Stimulated activated CD4-positive, alpha-beta T cell treated with anti-CD3 and anti-CD28 coated beads, Interleukin-1b, Interleukin-23, amount 100 ng/mL, for 4 hours (primary cell): ENCODE measurements at places on chromosomes 2 and 18.

DNA sequence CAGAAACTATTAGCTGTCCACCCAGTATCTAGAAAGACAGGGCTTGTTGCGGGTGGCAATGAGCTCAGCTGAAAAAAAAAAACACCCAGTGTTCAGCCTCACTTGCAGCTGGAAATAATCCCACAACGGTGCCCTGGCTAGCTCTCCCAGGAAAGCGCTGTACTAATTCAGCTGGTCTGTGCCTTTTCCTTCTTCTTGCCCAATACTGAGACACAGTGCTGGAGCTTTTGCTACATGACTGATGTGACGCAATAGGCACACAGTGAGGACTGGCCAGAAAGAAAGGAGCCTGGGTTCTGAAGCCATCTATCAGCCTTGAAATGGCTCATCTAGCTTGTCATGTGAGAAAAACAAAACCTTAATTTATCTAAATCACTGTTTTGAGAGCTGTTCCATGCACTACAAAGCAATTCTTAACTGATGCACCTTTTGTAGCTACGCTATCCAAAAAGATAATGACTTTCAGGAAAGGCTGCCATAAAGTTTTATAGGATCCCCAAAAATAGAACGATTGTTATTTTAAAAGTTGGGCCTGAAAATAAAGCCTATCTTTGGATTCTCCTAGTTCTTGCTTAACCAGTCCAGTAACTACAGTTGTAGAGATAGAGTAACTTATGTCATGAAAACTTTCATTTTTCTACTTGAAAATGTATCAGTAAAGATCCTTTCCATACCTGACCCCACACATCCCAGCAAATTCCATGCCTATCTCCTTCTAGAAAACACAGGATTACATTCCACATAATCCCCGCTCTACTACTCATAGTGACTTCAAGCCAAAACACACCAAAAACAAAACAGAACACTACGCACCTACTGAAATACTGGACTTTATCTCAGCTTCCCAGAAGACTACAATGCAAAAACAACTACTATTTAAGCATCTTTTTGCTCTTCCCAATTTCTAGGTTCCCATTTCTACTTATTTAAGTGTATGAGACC is 15.9 kb downstream of the KIDINS220 start:
- DNase-seq, result no peak

DNA sequence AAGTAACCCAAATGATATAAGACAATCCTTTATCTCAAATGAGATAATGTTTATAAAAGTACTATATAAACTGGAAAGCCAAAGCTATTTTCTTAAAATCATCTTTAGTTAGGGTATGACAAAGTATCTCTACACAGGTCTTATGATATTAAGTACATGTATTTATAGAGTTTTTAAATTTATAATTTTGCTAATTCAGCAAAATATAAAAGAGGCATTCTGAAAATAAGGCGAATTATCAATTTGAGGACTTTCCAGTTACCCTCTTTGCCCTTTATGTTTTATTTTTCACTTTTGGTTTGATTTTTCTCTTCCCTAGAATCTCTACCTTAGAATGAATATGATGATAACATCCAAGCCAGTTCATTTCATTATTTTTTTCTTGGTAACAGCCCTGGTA is 115.2 kb downstream of the ZNF521 start:
- DNase-seq, result no peak

DNA sequence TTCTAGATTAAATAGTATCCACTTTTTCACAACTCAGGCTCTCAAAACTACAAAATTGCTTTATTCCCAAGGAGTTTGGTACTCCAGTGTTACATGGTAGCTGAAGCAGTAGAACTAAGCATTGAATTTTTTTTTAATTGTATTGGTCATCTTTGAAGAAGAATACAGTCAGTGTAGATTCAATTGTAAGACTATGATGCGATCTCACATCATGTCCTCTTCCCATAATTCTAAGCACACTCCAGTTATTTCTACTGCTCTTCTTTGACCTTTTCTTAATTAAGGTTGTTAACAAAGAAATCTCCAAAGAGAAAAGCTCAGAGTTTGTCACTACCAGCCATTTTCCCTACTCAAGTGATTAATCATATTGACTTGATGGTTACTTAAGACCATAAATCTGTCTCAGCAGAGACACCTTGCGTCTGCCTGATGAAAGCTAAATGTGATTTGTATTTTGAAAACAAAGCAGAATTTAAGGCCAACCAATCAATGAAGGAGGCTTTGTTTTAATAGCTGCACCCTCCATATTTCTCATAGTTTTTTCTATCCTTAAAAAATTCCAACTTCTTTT is 130.2 kb downstream of the DTNA start:
- DNase-seq, result no peak

GRCh38 chr2:233210843-233211547 is 40.5 kb upstream of the ATG16L1 start:
- DNase-seq, result no peak

DNA sequence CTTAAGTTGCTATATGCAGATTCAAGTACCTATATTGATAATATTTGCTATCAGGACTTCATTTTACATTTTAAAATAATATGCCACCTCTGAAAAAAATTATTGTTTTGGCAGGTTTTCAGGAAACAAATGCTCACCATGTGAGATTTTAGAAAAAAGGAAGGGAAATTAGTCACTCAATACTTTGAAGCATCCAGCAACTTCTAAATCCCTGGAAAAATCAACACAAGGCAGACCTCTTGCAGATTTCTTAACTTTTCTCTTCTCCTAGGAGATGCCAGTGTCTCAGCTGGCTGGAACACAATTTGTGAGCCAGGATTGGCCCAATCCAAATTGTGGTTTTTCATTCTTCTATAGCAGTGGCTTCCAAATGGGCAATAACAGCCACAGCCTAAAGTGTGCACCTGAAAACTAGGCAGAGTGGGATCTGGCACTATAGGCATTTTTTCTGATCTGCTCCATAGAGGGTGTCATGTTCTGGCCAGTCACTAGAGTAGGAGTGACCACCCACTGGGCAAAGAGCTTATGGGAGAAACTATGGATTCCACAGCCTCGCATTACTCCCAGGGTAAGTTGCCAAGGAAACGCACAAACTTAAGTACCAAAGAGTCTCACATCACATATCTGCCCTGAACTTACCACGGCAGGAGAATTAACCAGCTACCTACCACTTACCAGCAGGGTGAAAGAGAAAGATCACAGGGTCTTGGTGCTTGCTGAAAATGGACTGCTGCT is 28.1 kb upstream of the THOC1 start:
- DNase-seq, result no peak

- no peak for DNase-seq
Measured at GRCh38 chr18:42742969-42743368, 372.5 kb downstream of the RIT2 start.

DNA sequence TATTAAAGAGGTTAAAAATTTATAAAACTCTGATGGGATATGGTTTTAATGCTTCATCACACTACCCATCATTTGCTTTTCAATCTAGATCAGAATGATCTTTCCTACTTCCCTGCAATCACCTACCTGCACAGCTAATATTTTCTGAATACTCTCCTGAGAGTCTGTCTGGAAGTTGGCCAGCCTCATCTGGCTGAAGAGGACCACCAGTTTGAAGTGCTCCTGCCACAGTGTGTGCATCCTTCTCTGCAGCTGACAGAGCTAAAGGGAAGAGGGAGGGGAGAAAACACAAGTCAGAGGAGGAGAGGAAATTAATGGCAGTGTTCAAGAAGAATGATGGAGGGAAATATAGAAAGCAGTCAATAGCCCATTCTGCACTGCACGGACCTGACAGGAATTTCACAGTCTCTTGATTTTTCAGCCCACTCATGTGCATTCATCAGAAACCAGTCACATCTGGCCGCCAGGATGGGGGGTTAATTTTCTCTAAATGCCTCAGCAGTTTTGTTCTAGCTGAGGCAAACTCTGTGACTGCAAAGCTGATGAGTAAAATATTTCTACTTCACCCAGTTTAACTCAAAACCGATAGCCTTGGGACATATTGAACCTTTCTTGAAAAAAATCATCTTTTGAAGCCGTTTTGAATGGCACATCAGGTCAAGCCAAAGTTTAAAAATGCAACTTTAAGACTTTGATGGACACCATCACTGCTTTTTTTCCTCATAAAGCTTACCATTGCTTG is 201.8 kb upstream of the KLHL14 start:
- no peak for DNase-seq

DNA sequence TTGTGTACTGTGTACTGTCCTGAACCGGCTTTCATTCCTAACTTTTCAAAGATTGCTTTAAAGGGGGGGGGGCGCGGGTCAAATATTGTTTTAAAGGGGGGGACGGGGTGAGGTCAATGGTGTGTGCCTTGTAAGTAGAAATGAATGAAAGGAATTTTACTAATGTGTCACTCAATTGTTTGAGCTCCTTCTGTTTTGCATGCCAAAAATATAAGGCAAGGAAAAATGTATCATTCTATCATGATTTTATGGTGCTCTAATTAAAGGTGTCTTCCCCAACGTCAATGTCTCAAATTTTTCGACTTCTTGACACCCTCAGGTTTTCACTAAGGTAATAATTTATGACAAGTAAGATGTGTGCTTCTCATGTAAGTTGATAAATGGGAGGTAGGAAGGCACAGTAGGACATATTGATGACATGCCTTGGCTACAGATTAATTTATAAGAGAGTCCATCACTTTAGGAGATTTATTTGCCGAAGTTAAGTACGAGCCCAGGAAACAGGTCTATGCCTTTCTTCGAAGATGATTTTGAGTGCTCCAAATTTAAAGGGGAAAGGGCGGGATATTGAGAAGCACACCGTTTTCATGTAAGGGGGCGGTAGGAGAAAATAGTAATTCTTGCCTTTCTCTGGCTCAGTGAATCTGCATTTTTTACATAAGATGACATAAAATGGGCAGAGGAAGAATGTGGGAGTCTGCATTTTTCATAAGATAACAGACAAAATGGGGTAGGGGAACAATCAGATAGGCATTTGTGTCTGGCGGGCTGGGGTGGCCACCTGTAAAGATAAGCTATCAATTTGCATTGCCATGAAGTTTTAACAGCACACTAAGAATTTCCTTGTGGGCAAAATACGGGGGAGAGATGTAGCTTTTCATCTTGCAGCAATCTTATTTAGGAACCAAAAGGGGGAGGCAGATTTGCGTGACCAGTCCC is 1.2 kb upstream of the TRAPPC8 start:
- DNase-seq, result no peak

GRCh38 chr2:217725409-217725808 is 277.4 kb downstream of the TNS1 start:
- no peak for DNase-seq

DNA sequence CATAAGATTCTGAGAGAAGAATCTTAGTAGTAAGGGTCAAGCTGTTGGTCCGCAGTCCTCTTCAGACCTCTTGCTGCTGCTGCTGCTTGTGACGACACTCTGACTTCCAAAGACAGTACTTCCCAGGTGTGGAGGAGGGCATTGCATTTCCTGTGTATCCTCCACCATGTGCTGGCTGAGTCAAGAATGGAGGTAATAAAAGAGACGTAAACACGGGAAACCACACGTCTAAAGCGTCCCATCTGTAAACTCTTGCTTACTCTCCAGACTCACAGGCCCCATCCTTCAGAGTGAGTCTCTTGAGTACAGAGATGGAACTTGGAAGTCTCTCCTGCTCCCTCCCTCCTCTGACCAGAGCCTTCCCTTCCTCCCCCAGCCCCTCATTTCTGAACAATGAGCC is 25.6 kb downstream of the KLHL29 start:
- DNase-seq, result no peak

GRCh38 chr2:20629581-20630171 is 21.2 kb downstream of the HS1BP3 start:
- DNase-seq, result no peak
